ENCODE measurements at places on chromosomes 7 and 10.

GRCh38 chr7:106371629-106372028 is 86.8 kb upstream of the NAMPT start:
- DNase-seq = no peak

DNA sequence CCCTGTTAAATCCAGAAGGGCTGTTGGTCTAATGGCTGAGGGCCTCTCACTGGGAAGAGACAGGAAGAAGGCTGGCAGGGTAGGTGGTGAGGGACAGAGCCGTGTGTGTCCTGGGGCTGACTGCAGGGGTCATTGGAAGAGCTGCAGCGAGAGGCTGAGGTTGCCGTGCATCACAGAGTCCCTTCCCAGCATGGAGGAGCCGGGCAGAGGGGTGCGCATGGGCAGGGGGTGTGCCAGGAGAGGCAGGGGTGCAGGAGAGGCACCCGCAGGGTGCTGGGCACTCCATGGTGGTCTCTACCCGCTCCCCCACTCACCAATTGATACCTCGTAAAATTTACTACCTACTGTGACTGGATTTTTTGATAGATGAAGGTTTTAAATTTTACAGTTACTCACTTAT is 124.3 kb downstream of the ACTR3B start:
- no peak for DNase-seq

DNA sequence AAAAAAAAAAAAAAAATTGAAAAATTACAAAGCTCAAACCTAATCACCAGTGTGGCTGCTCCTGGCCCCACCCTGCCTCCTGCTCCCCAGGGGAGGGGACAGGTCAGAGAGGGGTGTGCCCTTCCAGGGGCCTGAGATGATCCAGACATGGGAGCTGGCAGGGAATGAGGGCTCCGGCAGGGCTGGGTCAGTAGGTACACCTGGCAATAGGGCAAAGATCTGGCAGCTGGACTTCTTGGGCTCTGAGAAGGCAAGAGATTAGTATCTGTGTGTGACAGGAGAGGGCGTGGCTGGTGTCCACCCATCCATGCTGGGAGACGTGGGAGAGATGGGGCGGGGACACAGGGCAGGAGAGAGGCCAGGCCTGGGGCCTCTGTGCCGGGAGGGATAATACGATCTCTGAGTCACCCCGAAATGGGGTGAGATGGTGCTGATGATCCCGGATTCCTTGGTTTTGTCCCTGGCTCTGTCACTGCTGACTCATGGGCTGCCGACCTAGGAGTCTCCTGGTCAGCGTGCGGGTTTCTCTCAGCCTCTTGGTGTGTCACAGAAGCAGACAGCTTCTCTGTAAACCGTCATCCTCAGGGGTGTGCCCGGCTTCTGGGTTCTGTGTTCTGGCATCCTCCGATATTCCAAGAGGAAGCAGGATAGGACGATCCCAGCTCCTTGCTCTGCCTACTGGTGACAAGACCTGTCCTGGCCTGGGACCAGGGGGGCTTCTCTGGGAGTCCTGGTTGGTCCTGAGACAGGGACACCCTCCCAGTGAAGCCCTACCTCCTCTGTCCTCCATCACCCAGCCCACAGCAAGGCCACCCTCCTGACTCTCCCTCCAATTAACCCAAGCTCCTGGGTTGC is 8.2 kb upstream of the CLDN4 start:
- DNase-seq = peak; percentile 68

DNA sequence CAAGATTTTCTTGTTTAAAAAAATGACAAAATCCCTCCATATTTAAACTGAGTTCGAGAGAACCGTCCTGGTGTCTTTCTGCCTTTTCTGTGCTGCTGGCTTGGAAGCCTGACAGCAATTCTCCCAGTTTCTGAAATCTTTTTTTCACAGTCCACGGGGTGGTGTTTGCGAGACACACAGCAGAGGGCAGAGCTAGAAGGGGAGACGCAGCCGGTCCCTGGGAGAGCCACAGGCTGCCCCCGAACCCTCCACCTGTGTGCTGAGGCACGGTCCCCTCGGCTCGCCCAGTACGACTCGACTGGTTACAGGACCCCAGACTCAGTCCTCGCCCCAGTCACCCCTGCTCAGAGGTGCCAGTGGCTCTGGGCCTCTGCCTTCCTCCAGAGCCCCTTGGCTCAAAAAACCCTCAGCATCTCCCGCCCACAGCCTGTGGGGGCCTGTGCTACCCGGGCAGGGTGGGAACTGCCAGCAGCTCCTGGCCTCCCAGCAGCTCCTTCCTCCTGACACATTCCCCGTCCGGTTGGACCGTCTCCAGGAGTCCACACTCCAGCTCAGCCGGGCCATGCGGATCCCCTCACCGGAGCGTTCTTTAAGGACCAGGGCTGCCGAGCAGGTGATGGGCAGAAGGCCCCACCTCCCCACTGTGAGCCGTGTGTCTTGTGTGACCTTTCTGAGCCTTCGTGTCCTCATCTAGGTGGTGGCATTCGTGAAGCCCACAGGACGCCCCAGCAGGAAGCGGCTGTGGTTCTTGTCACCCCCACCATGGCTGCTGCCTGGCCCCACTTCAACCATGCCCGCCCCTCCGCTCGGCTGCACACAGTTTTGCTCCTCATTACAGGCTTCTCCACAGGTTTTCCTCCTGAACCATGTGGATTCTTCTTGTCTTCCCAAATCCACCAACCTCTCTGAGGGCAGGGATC is 52.3 kb upstream of the EN2 start:
- no peak for DNase-seq

GRCh38 chr10:83545901-83546391 is 593.4 kb upstream of the GHITM start:
- peak; percentile 46 for DNase-seq

DNA sequence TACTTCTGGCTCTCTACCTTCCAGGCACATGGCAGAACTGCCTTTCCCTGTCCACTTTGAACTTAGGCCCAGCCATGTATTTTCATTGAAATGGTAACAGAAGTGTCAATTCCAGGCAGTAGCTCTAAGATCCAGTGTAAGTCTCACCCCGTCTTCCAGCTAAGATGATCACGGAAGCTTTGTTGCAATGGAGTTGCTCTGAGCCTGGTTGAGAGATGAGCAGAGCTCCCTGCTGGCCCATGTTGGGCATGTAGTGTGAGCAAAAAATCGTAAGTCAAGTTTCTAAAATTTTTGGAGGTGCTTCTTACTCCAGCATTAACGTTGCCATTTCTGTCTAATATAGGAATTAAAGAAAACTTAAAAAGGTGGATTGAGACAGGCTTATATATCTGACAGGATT is 274.4 kb downstream of the IPMK start:
- no peak for DNase-seq

- no peak for DNase-seq
Observed at GRCh38 chr7:49244543-49244942, 320.2 kb downstream of the CDC14C start.

DNA sequence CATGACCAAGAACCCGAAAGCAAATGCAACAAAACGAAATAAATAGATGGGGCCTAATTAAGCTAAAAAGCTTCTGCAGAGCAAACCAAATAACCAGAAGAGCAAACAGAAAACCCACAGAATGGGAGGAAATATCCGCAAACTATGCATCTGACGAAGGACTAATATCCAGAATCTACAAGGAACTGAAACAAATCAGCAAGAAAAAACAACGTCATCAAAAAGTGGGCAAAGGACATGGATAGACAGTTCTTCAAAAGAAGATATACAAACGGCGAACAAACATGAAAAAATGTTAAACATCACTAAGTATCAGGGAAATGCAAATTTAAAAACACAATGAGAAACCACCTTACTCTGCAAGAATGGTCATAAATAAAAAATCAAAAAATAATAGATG is 35.3 kb upstream of the CACUL1 start:
- DNase-seq = no peak

DNA sequence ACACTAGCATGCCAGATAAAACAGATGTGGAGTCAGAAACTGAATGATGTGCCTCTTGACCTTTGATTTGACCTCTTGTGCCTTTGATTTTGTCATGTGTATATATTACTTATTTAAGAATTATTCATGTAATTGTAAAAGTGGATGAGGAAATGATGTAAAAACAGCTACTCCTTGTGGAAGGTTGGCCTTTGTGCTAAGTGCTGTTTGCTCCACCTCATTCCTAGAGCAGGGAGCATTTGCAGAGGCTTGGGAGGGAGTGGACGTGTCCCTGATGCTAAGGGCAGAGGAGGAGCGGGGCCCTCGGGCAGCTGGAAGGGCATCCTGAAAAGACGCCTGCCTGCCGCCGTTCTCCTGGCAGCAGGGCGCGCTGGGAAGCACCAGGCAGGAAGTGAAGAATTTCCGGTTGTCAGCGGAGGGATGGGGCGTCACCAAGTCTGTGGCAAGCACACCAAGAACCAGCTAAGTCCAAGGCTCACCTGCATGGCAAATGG is 197.6 kb upstream of the ZNF32 start:
- DNase-seq = no peak
